ENCODE measurements at places on chromosomes 1 and 21. TPM values are rescaled to one million over a fixed set of nuclear protein-coding genes. Genes with fewer than 3 reads are reported as not detected.

DNA sequence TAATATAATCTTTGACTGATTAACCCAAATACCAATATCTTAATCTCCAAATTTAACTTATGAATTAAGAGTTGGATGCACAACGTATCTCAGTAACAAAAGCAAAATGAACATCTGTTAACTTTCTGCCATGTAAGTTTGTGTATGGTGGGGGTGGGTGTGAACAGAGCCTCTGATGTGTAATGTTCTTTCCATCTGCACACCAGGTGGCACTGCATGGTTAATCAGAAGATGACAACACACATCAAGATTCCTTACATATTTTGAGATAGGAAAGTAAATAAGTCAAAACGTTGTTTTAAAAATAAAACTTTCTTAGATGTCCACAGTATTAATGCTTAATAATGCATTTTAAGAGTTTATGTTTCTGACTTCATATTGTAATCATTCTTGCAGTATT lies 251.9 kb downstream of the DPYD start:
- DNase-seq = no peak

DNA sequence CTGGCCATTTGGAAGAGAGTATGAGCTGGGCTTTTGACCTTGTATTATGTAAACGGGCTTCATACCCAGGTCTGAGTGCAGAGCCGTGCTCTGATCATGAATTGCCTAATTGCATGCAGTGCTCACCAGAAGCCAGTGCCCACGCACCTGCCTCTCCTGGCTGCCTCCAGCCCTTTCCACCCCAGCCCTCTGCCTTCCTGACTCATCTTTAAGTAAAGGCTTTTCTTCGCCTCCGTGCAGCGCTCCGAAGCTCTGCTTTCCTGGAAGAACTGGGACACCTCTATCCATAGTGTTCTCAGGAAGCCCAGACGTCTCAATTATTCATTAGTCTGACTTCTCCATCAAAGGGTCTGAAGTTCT lies 413.7 kb downstream of the PTPRU start:
- peak; percentile 33 for DNase-seq

GRCh38 chr1:201224666-201225370 lies 34.2 kb downstream of the IGFN1 start:
- DNase-seq = peak; percentile 83

DNA sequence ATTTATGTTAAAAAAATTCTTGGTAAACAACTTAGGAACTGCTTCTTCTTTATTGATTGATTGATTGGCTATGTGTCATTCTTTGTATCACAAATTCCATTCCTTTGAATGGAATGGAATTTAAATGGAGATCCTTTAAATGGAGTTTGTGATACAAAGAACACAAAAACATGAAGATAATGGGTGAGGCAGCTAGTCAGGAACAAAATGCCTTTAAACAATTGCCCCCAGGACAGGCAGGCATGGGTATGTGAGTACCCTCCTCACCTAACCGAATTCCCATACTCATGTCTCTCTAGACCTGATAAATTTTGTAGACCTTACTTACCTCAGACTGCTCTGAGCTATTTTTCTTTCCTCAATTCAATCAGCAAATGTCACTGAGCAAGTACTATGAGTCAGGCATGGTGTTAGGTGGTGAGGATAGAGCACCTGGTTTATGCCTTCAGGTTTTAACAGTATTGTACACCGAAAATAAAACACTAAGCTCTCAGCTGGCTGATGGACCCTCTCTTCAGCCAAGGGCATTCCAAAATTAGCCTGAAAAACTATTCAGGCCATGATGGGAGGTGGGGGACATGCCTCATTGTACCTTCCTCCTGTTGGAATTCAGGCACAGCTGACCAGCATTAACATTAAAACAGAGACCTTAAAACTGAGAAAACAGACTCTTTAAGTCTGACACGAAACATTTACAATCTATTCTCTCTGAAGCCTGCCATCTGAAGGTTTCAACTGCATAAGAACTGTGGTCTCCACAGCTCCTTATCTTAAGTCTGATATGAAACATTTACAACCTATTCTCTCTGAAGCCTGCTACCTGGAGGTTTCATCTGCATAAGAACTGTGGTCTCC lies 58.9 kb downstream of the OLFML3 start:
- no peak for DNase-seq

DNA sequence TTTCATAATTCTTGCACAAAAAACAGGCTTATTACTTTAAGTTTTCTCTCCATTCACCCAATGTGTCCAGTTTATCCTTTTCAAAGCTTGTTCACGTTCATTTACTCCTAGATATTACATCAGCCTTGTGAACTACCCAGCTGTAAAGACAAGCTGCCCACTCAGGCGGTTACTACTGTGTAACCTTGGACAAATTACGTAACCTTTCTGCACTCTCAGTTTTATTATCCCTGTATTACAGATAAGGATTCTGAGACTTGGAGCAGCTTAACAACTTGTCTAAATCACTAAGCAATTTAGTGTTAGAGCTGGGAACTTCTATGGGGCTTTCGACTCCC lies 20.5 kb upstream of the LPAR3 start:
- DNase-seq = no peak

- no peak for DNase-seq
Measured at GRCh38 chr21:38343691-38344090, 86.9 kb downstream of the KCNJ15 start.

DNA sequence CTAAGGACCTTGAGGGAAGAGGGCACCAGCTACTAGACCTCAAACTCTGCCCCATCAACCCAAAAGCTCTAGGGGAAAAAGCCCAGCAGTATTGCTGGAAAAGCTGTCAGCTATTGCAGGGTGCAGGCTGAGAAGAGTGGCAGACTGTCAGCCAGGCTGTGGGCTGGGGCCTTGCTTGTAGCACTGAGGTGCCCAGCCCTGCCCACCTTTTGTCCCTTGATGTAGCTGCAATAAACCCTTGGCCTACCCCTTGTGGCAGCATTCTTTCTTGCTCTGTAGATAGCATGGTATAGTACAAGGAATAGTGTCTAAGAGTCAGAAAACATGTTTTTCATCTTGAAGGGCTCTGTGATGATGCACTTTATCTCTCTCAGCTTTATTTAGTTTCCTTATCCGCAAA lies 39.4 kb downstream of the CDC14A start:
- DNase-seq = no peak

GRCh38 chr21:44969066-44969670 lies 29.3 kb downstream of the SLX9 start:
- DNase-seq = no peak

The ARHGAP29 gene
- 56.3 TPM for total RNA-seq

The TMEM81 gene
- total RNA-seq = 2.2 TPM
